ENCODE measurements at places on chromosomes 5 and 9.

DNA sequence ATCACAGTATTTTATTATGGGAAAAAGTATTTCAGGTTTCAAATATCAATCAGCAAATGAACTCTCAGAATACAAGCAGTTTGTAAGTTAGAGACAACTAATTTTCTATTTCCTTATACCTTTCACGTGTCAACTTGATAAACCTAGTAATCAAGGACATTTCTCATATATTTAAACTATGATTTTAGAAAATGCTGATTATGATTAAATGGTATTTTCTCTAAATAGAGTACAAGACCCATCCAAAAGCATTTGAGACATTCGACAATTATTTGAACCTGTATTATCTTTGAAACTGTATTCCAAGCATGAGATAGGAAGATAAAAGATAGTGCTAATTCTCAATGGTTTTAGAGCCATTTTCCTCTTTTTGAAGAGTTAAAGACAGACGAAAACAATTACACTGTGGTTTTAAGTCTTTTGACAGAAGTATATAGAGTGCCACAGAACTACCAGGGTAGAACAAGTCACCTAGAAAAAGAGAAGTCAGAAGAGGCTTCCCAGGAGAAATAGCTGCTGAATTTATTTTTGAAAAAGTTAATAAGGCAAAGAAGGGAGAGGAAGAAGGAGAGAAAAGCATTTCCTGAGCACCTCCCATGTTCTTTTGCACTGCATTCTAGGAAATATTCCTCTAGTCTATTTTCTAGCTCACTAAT is 5.6 kb downstream of the MEIKIN start:
- no peak overlapping the region for H3K4me3 ChIP-seq
- DNase-seq, result no peak
- no peaks in the 10 kb centered on the region for H3K4me1 ChIP-seq
- no peaks in the 10 kb centered on the region for H3K27me3 ChIP-seq

DNA sequence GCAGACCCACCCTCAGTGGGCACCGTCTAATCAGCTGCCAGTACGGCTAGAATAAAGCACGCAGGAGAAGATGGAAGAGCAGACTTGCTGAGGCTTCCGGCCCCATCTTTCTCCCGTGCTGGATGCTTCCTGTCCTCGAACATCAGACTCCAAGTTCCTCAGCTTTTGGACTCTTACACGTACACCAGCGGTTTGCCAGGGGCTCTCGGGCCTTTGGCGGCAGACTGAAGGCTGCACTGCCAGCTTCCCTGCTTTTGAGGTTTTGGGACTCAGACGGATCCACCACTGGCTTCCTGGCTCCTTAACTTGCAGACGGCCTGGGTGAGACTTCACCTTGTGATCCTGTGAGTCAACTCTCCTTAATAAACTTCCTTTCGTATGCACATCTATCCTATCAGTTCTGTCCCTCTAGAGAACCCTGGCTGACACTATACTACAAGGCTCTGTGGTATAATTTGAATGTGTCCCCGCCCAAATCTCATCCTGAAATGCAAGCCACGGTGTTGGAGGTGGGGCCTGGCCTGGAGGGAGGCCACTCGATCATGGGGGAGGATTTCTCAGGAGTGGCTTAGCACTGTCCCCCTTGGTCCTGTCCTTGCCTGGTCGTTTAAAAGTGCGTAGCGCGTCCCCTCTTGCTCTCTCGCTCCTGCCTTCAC is 31.1 kb upstream of the NRARP start:
- H3K4me1 ChIP-seq, result no peaks in the 10 kb centered on the region
- H3K4me3 ChIP-seq, result no peak overlapping the region
- H3K27me3 ChIP-seq, result no peaks in the 10 kb centered on the region
- no peaks in the 10 kb centered on the region for H3K36me3 ChIP-seq
- H3K27ac ChIP-seq, result no peak overlapping the region

- H3K4me1 ChIP-seq, result no peaks in the 10 kb centered on the region
- H3K36me3 ChIP-seq, result no peaks in the 10 kb centered on the region
- no peak overlapping the region for H3K27ac ChIP-seq
- H3K4me3 ChIP-seq, result no peak overlapping the region
- no peak for DNase-seq
- H3K27me3 ChIP-seq, result no peaks in the 10 kb centered on the region
Observed at GRCh38 chr9:91038483-91039124, 237.0 kb downstream of the SYK start.

GRCh38 chr9:115254287-115255180 is 136.6 kb upstream of the TNC start:
- no peaks in the 10 kb centered on the region for H3K36me3 ChIP-seq
- no peak overlapping the region for H3K27ac ChIP-seq
- H3K4me3 ChIP-seq, result no peak overlapping the region
- no peaks in the 10 kb centered on the region for H3K27me3 ChIP-seq
- DNase-seq, result no peak
- no peaks in the 10 kb centered on the region for H3K4me1 ChIP-seq

GRCh38 chr5:912280-913091 is 19.8 kb downstream of the TRIP13 start:
- peaks cover 75% of the 10 kb centered on the region for H3K36me3 ChIP-seq
- H3K4me1 ChIP-seq, result no peaks in the 10 kb centered on the region
- H3K27me3 ChIP-seq, result no peaks in the 10 kb centered on the region
- DNase-seq, result no peak
- H3K4me3 ChIP-seq, result no peak overlapping the region

DNA sequence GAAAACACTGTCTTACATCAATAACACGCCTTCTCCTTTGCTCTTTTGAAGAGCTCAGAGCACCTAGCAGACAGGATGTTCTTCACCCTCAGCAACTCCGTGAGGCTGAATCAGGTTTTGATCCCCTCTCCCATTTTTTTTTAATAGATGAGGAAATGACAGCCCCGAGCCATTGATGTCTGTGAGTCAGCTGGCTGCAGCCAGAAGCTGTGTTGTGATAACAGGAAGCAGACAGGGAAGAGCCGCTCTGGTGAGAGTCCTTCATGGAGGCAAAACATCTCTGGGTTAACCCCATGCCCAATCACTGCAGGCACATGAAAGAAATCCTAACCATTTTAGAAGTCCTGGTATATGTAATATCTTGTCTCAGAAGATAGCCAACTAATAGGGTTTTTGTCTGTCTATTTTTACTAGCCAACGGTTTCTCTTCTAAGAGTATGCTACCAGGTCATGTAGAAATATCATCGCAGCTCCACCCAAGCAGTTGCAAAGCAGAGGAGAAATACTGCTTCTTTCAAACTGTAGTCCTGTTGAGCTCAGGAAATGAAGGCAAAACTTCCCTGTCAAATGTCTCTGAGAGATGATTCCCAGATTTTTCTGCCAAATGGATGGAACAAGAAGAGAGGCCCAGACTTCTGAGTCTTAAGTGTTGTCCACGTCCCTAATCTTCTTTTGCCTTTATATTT is 568.9 kb downstream of the CCDC171 start:
- H3K27ac ChIP-seq, result no peak overlapping the region
- no peak for DNase-seq
- H3K27me3 ChIP-seq, result no peaks in the 10 kb centered on the region
- no peak overlapping the region for H3K4me3 ChIP-seq
- no peaks in the 10 kb centered on the region for H3K4me1 ChIP-seq
- no peaks in the 10 kb centered on the region for H3K36me3 ChIP-seq

DNA sequence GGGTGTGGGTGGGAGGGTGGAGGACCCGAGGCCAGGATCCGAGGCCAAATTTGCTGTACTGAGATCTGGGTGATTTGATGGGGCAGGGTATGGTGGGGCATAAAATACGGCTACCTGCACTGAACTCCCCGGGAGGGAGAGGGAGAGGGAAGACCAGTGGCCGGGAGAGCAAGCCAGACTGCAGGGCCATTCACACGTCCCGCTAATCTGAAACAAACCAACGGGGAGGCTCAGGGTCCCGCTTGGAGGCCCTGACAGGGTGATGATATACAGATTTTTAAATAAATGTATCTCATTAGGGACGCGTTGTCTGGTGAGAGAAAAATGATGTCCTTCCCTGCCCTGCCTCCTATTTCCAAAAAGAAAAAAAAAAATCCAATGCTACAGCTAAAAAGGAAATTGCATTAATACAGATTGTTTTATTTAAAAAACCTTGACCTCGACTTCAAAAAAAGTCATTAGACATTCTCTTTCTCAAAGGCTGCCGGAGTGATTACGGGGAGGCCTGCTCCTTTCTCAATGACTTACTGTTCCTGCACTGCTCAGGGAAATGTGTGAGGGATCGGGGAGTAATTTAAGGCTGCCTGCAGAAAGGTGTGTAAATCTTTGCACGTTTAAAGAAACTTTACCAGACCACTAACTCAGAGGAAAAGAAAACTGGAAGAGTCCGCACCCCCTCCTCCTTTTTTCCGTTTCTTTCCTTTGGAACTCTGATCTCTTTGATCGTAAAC is 11.5 kb upstream of the PRRX2 start:
- no peaks in the 10 kb centered on the region for H3K4me1 ChIP-seq
- H3K4me3 ChIP-seq, result no peak overlapping the region
- DNase-seq, result no peak
- no peaks in the 10 kb centered on the region for H3K36me3 ChIP-seq

- H3K4me3 ChIP-seq, result no peak overlapping the region
- no peaks in the 10 kb centered on the region for H3K27me3 ChIP-seq
- H3K36me3 ChIP-seq, result no peaks in the 10 kb centered on the region
- H3K4me1 ChIP-seq, result peaks cover 5% of the 10 kb centered on the region
- peak; percentile 17 for DNase-seq
Observed at GRCh38 chr5:150589862-150590601, 50.4 kb upstream of the SYNPO start.

DNA sequence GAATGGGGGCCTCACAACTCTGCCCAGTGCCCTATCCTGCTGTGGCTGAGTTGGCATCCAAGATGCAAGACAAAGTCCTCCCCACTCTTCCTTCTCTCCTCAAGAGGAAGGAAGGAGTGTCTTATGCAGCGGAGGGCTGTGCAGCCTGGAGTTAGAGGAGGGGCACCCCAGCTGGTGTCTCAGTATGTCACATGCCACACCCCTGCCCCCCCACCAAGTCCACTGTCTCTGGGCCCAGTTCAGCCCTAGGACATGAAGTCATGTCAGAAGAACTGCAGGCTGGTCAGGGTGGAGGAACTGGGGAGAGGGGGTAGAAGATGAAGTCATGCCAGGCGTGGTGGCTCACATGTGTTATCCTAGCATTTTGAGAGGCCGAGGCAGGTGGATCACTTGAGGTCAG is 28.0 kb upstream of the SLC28A3 start:
- H3K27me3 ChIP-seq, result no peaks in the 10 kb centered on the region
- no peak for DNase-seq
- no peaks in the 10 kb centered on the region for H3K4me1 ChIP-seq
- no peak overlapping the region for H3K4me3 ChIP-seq
- H3K27ac ChIP-seq, result no peak overlapping the region
- H3K36me3 ChIP-seq, result no peaks in the 10 kb centered on the region

GRCh38 chr5:180472269-180472668 is 21.9 kb upstream of the CNOT6 start:
- no peak overlapping the region for H3K27ac ChIP-seq
- DNase-seq, result no peak

DNA sequence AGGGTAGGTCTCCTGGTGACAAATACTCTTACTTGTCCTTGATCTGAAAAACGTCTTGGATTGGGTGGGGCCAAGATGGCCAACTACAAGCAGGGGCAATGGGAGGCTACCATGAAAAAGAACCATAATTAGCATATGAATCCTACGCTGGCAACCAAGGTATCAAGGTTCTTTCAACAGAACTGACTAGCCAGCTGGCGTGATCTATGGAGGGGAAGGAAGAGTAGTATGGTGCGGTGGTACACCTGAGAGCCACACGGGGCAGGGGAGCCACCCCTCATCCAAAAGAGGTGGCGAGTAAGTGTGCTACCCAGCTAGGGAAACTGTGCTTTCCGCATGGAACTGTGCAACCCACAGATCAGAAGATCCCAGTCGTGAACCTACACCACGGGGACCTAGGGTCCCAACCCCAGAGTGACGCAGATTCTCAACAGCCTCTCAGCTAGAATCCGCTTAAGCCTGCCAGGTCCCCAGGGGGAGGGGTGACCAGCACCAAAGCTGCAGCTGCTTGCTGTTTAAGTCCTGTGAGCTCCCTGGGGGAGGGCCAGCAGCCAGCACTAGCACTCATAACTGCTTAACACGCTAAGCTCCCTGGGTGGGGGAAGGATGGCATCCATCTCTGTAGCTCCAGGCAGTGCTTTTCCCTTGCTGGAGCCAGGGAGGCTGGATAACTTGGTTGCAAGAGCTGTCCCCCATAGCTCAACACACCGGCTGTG is 334.8 kb downstream of the FBXL17 start:
- no peaks in the 10 kb centered on the region for H3K36me3 ChIP-seq
- no peak for DNase-seq
- 0 out of 2 replicates have a peak, but pooled peaks cover 4% of the 10 kb centered on the region for H3K4me1 ChIP-seq
- H3K27me3 ChIP-seq, result no peaks in the 10 kb centered on the region

DNA sequence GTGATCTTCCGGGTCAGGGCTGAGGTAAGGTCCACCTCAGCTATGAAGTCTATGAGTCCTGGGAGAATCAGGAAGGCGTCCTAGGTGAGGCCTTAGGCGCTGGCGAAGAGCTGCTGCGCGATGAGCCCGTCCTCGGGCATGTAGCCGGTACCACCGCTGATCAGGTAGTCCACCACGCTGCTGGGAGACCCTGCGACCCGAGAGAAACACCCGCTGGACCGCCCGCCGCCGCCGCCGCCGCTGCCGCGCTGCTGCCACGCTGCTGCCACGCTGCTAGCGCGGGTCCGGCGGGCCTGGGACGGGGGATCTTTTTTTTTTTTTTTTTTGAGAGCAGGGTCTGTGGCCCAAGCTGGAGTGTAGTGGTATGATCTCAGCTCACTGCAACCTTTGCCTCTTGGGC is 8.0 kb upstream of the DCAF12 start:
- no peaks in the 10 kb centered on the region for H3K4me1 ChIP-seq
- no peak for DNase-seq
- no peak overlapping the region for H3K27ac ChIP-seq
- no peaks in the 10 kb centered on the region for H3K36me3 ChIP-seq
- H3K4me3 ChIP-seq, result no peak overlapping the region
- no peaks in the 10 kb centered on the region for H3K27me3 ChIP-seq

- H3K36me3 ChIP-seq, result no peaks in the 10 kb centered on the region
- H3K27ac ChIP-seq, result no peak overlapping the region
- no peak for DNase-seq
- no peaks in the 10 kb centered on the region for H3K4me1 ChIP-seq
- H3K27me3 ChIP-seq, result no peaks in the 10 kb centered on the region
Observed at GRCh38 chr5:3007577-3007976, 256.1 kb upstream of the IRX2 start.

DNA sequence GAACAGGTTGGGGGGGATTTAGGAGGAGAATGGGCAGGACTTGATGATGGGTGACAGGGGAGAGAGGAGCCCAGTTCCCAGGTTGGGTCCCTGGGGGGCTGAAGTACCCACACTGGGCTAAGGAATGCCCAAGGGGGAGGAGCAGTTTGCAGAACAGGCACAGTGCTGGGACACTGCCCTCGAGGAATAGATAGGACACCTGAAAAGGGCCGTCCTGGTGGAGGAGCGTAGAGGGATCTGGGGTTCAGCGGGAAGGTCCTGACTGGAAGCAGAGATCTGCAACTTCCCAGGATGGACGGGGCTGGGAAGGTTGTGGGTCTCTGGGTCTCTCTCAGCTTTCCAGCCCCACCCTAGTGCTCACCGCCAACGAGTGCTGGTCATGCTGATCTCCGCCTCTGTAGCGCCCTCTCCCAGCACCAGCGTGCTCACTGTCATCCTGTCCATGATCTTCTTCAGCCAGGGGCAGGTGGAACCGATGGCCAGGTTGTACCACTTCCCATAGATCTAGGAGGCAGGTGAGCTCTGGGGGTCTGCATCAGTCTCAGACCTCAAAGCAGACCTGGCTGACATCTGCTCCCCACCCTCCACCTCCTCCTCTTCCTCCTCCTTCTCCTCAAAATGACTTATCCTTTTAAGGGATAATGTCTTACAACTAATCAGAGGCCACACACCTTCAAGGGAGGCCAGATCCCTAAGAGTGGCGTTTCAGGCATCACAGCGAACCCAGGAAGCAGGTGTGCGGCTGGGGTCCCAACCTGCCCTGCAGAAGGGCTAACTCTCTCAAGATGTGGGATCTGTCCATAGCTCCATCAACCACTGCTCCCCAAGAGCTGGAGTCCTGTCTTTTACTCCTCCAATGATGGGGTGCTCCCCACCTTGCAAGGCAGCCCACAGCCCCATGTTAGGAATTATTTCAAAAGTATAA is 1.6 kb downstream of the AMBP start:
- no peaks in the 10 kb centered on the region for H3K4me1 ChIP-seq
- H3K27me3 ChIP-seq, result no peaks in the 10 kb centered on the region
- no peak for DNase-seq

All from H1 (cell line).